ENCODE measurements at places on chromosomes 2 and 18.

DNA sequence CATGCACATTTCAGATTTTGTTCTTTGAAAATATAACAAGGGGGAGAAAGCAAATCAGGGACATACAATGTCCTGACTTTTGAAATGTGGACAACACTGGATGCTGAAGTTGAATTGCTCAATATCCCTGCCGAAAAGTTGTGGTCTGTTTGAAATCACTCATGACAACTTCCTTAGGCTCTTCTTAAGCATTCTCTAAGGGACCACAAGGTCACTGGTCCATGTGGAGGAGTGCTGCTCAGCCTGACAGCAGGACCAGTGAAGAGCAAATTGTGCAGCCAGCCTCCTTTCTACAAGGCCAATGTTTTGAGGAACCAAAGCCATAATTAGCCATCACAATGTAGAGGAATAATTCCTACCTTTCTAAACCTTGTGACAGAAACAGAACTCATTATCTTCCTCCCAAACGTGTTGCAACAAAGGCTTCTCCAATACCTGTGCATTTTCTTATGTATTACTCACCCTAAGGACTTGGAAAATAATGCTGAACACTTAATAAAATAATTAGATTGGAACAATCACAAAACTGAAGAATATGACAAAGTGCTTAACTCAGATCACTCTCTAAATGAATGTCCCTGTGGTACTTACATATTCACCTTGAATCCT is 1477.6 kb upstream of the NXPH2 start:
- no peak for DNase-seq

GRCh38 chr2:220446106-220446712 is 818.8 kb downstream of the SLC4A3 start:
- no peak for DNase-seq

GRCh38 chr2:36705326-36706020 is 9.0 kb downstream of the VIT start:
- DNase-seq, result no peak

DNA sequence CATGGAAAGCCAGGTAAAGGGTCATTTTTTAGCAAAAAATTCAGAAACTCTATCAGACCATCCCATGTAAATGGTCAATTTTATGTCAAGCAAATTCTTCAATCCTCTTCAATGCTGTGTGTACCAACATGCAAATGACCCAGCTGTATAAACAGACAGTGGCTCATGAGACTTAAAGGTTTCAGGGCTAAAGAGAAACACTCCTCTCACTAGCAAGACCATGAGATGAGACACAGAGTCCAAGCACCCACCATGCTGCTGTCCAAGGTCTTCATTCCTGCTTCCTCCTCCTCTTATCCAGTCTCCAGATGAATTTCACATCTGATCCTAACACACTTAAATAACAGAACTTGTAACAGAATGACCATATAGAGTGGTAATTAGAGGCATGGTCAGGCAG is 30.8 kb upstream of the ONECUT2 start:
- DNase-seq, result no peak

- DNase-seq, result no peak
Observed at GRCh38 chr2:50763776-50764175, 268.2 kb downstream of the NRXN1 start.

All from CD4-positive, alpha-beta T cell treated with Interleukin-4 for 4 hours (primary cell).